ENCODE measurements at places on chromosomes 2 and 18. TPM values are rescaled to one million over a fixed set of nuclear protein-coding genes. Genes with fewer than 3 reads are reported as not detected.

DNA sequence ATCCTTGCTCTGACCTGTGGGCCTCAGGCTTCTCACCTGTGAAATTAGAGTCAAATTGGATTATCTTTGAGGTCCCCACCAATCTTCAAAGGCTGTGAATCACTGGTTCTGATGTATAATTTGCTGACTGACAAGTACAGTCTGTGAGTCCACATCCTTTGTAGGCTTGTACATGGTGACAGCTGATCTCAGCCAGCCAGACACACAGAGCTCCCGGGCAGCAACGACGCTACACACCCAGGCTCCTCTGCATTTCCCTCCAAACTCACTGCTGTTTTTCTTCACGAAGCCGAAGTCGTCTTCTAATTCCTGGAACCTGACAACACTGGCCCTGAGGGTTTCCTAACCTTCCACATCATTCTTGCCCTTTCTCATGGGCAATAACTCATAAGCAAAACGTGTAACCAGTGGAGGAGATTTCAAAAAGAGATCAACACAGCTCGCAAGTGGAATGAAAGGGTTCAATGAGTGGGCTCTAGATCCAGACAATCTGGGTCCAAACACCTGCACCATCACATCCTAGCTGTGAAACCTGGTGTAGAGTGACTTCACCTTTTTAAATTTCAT lies 37.9 kb upstream of the EVA1A start:
- no peak for ATAC-seq

GRCh38 chr18:49813069-49813318 lies 339 bp downstream of the ACAA2 start:
- no peak for ATAC-seq

DNA sequence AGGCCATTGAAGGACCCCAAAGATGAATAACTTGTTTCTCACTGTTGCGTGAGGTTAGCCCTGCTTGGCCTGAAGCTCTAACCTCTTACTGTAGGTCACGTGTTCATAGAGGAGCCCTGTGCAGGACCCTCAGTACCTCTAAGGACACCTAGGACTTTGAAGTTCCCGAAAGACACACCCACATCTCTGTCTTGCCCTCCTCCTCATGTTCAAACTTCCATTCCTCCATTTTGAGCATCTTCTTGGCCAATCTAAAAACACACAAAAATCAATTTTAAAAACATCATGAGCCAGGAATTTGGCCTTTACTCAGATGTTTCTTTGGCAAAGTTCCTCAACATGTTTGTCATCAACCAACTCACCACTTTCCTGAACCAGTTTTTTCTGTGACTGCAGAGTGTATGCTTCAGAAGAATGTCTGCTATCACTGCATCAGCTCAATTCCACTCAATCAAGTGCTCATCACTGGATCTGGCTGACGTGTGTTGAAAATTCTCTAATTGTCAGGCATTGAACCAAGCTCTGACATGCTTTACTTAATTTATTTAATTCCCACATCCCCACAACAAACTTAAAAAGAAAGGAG lies 101.6 kb downstream of the AP1S3 start:
- no peak for ATAC-seq

The IL1RL1 gene
- total RNA-seq, result 0.31 TPM

- no peak for ATAC-seq
Measured at GRCh38 chr2:112290088-112290487, 14.7 kb downstream of the ZC3H6 start.

GRCh38 chr2:201953396-201953795 lies 80.3 kb upstream of the FZD7 start:
- ATAC-seq, result no peak

GRCh38 chr2:157194844-157195243 lies 62.7 kb upstream of the GALNT5 start:
- ATAC-seq, result no peak

The KCNG2 gene
- 0.18 TPM for total RNA-seq

The GAREM2 gene
- 12.5 TPM for total RNA-seq

GRCh38 chr18:489244-490023 lies 11.1 kb downstream of the COLEC12 start:
- no peak for ATAC-seq

The SGPP2 gene
- total RNA-seq, result 2.5 TPM

DNA sequence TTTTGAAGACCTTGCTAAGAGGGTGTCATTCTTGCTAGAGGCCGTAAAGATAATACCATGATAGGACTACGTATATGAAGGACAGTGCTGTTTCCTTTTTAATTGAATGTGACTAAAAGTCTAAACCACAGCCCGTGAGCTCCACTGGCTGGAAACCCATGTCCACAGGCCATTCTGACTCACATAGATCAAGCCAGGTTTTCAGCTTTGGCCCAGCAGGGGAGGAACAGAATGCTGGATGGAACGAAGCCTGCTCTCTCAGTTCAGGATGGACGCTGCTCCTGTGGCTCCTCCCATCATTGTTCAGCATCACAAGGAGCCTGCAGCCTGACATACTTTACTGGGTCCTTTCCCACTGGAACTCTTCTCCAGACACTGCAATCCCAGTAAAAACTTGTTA lies 47.6 kb downstream of the ALPK2 start:
- ATAC-seq, result peak; percentile 69

DNA sequence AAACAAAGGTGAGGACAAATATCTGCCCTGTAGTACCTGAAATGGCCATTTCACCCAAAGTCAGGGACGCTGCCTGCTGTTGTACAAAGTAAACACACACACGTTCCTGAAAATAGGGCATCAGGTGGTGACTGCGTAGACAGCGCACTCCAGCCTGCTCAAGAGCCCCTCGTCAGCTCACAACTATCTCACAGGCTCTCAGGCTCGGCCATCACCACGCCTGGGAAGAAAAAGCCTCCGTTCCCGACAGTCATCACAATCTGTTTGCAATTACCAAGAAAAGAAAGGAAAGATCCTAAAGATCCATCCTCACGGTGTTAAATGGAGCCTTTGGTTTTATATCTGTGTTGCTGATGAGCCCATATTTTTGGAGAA lies 230.2 kb downstream of the ZNF516 start:
- no peak for ATAC-seq
